SK-N-MC (cell line): ENCODE measurements at places on chromosomes 2 and 18.

GRCh38 chr2:62142054-62142453, 53.9 kb upstream of the B3GNT2 start:
- DNase-seq, result no peak

- no peak for DNase-seq
These were observed 491.0 kb upstream of the NXPH2 start for GRCh38 chr2:139271149-139271548.

DNA sequence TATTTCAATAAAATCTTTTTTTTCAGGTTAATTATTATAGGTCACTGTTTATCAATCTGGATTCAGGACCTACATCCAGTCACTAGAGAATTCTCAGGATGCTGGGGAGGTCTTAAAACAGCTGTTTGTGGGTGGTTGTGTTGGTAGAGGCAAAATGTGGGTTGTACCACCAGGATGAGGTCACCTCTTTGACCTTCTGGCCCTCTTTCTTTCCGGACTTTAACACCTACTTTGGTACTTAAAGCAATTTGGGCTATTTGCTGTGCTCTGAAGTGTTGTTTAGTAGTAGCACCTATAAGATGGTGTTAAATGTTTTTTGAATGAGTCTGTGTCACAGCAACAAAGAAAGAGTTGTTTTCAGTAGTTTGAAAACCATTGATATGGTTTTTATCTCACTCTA, 14.6 kb downstream of the EML4 start:
- DNase-seq, result no peak

DNA sequence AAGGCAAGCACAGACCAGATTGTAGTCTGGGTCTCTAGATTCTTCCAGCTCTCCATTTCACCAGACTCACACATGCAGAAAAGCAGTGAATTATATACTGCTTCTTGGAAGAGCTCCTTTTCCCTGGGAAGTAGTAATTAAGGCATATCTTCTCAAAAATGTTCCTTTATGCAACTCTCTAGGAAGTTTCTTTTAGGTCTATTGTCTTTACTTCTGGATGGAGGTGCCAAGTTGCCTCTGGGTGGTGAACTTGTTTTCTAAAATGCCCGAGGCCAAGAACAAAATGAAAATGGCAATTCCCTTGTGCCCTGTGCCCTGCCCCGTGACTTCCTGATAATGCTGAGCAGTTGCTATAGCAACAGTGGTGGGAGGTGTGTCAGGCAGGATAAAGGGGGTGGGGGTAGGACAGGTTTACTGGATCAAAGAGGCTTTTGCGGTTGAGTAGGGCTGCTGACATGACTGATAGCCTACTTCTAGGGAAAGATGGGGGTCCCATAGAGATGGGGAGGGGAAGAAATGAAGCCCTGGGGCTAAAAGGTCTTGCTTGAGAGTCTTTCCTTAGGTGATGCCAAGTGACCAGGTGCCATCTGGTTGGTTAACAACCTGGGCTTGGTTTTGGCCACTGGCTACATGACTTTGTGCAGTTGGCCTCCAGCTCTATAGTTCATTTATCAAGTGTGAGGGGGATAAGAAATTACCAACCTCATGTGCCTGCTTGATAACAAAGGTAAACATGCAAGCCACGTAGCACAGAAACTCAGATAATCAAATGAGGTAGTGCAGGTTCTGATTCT, 11.8 kb downstream of the IGFBP2 start:
- DNase-seq, result no peak

- DNase-seq, result no peak
These were observed 178.2 kb upstream of the EPHA4 start for GRCh38 chr2:221750316-221750715.

DNA sequence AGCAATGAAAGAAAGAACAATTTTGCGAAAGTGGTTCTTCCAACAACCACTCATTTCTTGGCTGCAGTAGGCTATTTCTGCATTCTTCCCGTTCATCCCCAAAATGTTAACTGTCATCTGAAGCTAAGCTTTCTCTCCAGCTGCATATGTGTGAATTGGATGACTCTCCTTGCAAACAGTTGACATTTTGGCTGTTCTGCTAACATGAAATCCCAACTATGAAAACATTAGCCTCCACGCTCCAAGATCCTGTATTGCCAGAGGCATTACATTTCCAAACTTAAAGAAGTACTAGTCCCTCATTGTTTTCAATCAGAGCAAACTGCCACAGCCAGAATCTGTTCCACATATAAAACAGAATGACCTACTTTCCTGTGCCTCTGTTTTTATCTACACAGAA, 88.5 kb downstream of the TGIF1 start:
- no peak for DNase-seq

DNA sequence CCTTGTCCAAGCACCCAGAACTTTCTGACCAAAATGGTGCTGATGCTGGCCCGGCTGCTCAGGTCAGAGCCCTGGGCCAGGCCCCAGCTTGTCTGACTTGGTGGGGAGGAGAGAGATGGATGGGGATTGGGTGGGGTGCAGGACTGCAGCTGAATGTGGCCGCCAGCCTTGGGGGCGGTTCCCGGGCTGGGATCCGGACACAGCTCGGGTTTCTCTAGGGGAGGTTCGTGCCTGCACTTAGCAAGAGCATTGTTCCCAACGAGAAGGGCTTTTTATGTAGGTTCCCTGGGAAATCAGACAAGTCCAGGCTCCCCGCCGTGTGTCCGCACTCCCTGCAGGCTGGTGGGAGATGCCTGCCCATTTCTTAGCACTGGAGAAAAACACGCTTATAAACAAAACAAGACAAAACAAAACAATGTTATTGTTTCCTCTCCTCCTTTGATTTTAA, 50.5 kb upstream of the HS6ST1 start:
- DNase-seq, result no peak

DNA sequence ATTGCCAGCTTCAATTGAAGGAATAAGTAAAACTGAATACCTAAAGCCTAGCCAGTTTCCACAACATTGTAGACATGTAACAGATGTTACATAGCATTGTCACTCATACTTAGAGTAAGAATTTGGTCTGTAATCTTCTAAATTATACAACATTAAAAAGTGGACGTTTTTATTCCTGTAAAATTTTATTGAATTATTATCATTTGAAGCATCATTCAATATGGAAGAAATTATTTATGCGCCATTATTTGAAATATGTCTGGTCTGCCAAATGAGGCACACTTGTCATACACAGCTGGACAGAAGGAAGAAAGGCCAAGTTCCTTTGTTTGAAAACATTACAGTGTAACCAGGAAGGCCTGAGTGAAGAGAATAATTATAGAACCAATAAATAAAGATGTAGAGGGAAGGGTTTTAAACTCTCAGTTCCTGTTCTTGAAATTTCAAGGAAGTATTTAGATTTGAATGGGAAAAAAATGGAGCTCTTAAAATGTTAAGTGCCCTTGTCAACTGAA, 575.5 kb downstream of the LRRTM4 start:
- DNase-seq, result no peak

GRCh38 chr2:95109260-95109659, 12.3 kb downstream of the MRPS5 start:
- no peak for DNase-seq

GRCh38 chr2:161412346-161412745, 3.8 kb upstream of the TBR1 start:
- DNase-seq, result no peak

DNA sequence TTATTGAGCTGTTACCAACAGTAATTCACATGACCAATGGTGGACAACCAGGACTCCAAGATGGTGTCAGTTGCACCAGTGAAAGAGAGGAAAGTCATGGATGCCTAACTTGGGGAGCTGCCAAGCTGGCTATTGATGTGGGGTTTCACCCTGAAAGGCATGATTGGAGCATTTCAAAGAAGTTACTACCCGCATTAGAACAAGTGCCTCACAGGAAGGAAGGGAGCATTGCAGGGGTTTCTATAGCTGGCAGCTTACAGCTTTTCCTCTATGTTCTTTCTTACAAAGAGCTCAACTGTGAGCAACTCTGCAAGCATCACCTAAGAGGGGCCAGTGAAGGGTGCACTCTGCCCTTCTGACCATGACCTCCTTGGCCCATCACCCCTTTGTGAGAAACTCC, 93.1 kb downstream of the TNFRSF11A start:
- no peak for DNase-seq

GRCh38 chr2:174036825-174037224, 71.7 kb upstream of the SP3 start:
- no peak for DNase-seq

DNA sequence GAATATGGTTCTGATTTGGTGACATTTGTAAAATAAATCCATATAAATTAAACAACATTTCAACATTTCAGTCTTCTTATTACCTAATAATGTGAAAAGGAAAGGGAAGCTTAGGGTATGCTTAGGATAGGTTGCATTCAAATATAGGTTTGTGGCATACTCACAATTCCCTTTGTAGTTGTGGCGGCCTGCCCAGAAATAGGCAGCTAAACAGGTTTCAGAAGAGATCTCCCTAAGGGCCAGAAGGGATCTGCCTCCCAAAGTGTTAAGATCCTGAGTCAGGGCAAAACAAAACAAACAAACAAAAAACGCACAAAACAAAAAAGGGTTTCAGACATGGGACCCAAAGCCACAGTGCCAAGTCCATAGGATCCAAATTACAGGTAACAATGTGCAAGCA, 41.4 kb upstream of the TCF7L1 start:
- DNase-seq, result no peak

- DNase-seq, result no peak
These were observed 404.4 kb upstream of the MEIS1 start for GRCh38 chr2:66030553-66030952.

DNA sequence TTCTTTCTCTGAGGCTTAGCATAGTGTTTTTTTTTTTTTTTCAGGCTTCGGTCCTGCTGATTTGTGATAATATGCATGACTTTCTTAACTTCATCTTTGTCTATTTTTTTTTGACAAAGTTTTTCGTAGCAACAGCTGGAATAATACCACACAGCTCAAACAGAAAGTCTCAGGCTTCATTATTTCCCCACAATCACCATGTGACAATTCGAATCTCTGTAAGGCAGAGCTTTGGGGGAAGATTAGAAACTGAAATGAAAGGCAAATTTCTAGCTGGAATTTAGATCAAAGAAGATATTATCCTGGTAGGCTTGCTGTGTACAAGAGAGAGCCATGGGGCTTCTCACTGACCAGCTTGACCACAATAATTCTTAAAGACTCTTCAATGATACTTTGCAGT, 12.2 kb upstream of the CD28 start:
- no peak for DNase-seq

- DNase-seq, result no peak
These were observed 54.3 kb downstream of the INPP5D start for GRCh38 chr2:233114421-233114861.

GRCh38 chr2:217035967-217036366, 176.1 kb upstream of the TNP1 start:
- DNase-seq, result no peak

DNA sequence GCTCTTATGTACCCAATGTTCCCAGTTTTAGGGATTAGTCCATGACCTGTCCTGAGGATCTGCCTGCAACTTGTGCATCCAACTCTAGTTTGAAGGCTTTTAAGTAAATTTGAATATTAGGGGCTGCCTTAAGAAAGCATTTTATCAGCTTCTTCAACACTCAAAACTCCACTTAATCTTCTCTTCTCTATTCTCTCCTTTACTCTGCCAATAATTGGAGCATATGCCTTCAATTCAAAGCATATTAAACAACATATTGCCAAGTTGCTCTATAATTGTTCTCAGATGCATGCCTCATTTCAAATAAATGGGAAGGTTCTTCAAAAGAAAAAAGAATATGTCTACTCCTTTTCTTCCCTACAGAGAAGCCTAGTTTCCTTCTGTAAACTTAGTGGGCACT, 84.8 kb upstream of the NCKAP5 start:
- no peak for DNase-seq

GRCh38 chr2:85042330-85042729, 71.4 kb downstream of the KCMF1 start:
- no peak for DNase-seq

DNA sequence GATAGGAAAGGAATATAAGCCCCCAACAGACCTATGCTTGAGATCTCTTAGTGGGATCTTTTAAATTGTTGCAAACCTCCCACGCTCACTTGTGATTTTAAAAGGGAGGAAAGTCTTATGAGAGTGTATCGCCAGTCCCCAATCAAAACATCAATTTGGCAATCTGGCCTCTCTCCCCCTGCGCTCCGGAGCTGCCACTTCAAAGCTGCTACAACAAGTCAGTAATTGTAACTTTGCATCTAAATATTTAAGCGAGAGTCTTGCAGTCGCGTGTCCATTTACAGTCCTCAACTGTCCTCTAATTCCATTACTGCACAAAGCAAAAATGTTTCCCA, 8.4 kb downstream of the PAX3 start:
- DNase-seq, result no peak

- no peak for DNase-seq
These were observed 82.9 kb downstream of the POLR1A start for GRCh38 chr2:86022661-86023365.

- DNase-seq, result no peak
These were observed 110.1 kb downstream of the MCFD2 start for GRCh38 chr2:46805401-46805951.

DNA sequence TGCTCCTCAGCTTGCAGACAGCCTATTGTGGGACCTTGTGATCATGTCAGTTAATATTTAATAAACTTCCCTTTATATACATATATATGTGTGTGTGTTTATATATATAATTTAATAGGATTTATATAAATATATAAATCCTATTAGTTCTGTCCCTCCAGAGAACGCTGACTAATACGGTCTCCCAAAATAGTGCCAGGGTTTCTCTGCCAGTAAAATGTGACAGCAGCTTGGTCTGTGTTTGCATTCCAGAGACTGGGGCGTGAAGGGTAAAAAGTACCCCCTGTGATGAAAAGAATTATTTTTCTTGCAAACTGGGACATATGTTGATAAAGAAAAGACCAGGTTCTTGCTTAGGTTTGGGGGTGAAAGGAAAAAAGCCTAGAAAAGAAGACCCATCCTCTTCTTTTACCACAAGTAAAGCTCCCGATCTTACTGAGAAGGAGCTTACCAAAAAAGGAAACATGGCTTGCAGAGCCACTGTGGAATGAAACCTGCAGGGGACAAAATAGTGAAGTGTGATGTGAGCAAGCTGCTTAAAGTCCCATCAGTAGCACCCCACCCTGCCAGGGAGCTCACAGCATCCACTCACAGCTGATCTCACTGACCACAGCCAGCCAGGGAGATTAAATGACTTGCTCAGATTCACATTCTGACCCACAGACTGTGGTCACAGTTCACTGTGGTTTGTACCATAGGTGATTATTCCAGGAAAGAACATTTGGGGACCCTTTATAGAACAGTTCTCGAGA, 110.9 kb upstream of the RMP24 start:
- DNase-seq, result no peak
